ENCODE measurements at places on chromosomes 5 and 9.

DNA sequence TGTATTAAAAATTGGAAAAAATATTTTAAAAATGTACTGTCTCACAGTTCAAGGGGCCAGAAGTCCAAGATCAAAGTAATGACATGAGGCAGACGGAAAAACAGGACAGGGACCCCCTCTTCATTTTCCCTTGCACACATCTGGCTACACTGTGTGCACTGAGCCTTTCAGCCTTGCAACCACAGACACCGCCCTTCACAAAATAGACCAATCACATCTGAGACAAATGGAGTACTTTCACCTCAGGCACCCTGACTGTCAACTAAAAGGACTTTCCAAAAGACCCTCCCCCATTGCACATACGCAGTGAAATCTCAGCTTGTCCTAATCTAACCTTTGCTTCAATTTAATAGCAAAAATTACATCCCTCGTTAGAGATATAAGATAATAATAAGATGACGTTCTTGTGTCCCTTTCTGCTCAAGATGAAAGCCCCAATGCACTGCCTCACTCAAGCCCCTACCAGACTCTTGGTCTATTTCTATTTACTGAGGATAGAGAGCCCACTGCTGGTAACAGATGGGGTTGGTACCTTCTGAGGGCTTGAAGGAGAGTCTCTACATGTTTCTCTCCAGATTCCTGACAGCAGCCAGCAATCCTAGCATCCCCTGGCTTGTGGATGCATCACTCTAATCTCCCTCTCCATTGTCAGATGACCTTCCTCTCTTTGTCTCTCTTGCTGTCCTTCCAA is 514.8 kb upstream of the ADAMTS16 start:
- no peak for DNase-seq

DNA sequence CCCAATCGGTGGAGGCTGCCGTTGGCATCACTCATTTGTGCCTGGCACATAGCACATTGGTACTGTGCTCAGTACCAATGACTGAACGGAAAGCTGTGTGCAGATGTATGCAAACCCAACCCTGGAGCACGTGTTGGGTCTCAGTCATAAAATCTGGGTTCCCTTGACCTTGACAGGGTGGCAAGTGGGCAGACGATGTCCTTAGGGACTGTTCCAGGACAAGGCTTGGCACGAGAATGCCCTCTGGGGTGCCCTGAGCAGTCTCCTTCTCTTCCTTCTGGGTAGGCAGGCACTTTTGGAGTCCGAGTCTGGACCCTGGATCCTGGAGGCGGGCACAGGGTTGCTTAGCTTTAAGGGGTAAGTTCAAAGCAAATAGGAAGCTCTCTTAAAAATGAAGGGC is 75.8 kb downstream of the MACROH2A1 start:
- DNase-seq: no peak

DNA sequence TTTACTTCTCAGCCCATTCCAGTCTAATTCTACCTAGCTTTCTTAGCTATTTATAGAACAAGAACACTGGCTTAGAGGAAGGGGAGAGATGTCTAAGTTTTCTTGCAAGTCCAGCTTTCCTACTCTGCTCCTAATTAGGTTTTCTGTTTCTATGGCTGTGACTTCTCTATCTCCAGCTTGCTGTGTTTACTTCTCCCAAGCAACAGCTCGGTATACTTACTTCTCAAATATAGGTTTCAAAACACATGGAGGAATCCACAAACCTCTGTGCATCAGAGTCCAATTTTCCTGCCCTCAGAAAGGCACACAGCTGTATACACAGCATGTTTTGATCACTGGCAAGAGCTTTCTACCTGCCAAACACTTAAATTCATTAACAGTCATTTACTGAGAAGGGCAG is 17.4 kb upstream of the HMGCR start:
- no peak for DNase-seq

DNA sequence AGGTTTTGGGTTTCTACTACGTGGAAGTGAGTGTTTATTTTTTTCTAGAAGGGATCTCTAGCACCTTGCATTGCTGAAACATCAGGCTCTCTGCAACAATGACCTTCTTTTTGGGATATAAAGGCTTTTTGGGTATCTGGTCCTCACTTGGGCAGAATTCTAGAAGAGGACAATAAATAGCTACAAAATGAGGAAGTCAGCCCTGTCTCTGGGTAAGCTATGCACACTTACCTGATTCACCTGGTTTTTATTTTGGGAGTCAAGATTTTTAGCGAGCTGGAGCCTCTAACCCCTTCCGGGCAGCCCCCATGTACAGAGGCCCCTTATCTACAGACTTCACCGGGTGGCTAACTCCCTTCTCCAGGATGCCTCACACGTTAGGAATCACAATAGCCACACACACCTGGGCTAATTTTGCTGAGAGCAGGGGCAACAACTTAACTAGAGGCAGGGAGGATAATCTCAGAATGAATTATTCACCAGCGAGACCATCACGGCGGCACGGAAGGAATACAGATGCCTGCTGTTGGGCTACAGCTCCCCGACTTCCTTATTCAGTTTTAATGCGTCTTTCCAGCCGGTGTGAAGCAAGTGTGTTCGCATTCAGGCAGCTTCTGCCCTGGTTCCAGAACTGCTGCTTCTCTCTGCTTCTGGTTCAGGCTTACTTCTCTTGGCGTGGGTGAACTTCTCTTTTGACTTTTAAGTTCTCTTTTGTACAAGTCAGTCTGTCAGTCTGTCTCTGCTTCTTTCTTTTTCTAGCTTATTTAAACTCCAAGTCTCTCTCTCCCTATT is 341.0 kb upstream of the PANK3 start:
- DNase-seq: no peak

GRCh38 chr5:56954262-56954661 is 2.3 kb upstream of the MIER3 start:
- DNase-seq: no peak

Data from activated CD4-positive, alpha-beta T cell treated with anti-CD3 and anti-CD28 coated beads, Interleukin-2, Interleukin-6, amounts not matched to agents 100 ng/mL and 50 ng/mL, durations not matched to agents 16 hours and 8 hours (primary cell).